ENCODE measurements at places on chromosomes 3 and 15.

DNA sequence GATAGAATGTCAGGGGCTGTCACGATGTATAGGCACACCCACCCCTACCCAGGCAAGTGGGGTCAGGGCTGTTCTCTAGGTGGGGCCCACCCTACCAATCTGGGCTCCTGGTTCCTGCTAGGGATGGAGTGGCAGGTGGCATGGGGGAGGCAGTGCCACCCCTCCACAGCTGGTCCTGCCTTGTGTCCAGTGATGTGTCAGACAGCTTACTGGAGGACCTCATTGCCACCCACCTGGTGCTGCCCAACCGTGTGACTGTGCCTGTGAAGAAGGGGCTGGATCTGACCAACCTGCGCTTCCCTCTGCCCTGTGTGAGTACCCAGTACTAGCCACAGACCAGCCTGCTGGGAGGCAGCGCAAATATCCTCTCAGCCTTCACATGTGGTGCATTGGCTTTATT lies 27.5 kb downstream of the ESYT3 start:
- no peak for DNase-seq

- peak; percentile 73 for DNase-seq
These were observed 51.0 kb upstream of the SPSB4 start for GRCh38 chr3:141000027-141000663.

GRCh38 chr3:50380405-50381085 lies 21.2 kb upstream of the TMEM115 start:
- no peak for DNase-seq

- DNase-seq: peak; percentile 49
These were observed 104.9 kb upstream of the ASB14 start for GRCh38 chr3:57397175-57398026.

GRCh38 chr15:63826528-63826927 lies 7.2 kb downstream of the HERC1 start:
- DNase-seq: no peak

DNA sequence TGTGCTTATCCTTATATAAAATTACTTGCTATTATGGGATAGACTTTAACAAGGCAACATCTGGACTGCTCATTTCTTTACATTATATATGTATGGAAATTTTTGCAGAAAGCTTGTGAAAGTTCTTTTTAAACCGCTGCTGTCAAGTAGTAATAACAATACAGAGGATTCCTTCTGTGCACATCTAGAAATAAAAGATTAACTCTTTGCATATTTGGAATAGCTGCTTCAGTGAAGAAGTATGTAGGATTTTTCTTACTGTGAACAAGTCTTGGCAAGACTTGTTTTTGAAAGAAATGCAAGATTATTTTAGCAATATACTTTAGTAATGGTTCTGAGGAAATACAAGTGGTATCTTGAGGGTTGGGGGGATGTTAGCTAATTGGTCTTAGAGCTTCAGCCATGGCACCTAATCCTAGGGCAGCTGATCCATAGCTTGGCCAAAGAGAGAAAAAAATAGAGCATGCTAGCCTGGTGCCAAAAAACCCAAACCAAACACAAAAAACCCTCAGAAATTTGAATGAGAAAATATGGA lies 4.3 kb downstream of the PRKCI start:
- DNase-seq: no peak

GRCh38 chr3:16825617-16826204 lies 59.0 kb upstream of the PLCL2 start:
- DNase-seq: no peak

DNA sequence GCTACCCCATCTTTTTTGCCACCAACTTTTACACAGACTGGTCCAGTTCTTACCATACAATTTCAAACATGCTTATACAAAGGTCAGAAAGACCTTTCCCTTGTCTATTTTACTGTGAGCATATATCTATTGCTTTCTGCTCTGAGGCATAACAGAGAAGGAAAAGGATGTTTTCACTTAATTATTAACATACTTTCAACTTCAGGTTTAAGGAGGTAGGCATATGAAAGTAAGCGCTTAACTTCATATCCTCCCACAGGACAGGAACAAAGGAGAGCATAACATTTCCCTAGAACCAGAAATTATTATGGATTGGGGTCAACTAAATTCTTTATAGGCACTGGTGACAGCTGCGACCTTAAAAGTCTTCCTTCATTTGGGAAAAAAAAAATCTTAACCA lies 1.1 kb downstream of the MYEF2 start:
- DNase-seq: no peak

- DNase-seq: no peak
These were observed 46.7 kb downstream of the IGF2BP2 start for GRCh38 chr3:185778094-185778493.

- DNase-seq: no peak
These were observed 2.5 kb downstream of the EEFSEC start for GRCh38 chr3:128155616-128156360.

GRCh38 chr3:183265157-183265642 lies 12.1 kb downstream of the B3GNT5 start:
- no peak for DNase-seq

DNA sequence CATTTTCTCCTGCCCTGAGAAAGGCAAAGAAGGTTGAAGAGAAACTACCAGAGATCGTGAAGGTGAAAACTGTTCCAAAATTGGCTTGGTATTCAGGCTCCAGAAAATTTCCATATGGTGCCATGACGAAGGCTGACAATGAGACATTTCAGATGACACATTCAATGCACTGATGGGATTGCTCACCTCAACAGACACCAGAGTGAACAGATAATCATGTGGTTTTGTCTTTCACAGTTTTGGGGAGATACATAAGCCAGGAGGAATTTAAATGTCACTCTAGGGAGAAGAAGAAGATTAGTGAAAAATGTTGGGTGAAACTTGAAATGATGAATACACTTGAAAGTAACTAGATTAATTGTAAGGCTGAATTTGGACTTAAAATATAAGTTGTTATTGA lies 339.7 kb upstream of the EPHA3 start:
- DNase-seq: no peak

DNA sequence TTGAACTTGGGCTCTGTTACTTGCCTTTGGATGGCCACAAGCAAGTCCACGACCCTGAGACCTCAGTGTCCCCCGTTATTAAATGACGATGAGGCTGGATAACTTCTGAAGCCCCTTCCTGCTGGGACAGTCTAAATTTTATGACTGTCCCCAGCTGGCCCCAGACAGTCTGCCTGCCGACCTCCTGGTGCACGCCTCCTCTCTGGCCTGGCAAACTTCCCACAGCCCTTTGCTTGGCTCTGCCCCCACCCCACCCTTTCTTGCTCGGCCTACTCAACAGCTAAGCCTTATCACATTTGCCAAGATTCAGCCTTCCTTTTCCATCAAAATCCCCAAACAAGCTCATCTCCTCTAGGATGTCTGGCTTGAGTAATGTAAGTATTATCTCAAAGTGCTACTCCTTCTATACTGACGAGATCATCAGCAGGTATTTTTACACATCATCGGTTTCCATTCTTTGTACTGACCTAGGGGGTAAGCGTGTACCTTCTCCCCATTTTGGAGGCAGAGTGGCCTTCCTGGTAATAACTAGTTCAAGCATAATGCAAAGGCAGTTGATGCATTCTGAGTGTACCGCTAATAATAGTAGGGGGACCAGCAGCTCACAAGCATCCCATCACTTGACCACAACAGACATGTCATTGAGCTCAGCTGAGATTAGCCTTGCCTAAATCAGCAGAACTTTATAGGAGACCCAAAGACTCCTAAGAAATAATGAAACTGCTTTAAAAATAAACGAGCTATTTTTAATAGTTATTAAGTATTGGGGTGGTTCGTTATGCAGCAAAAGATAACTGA lies 120.8 kb upstream of the HACD2 start:
- no peak for DNase-seq

GRCh38 chr3:15601046-15601398 lies 347 bp downstream of the HACL1 start:
- DNase-seq: peak; percentile 6

- DNase-seq: no peak
These were observed 1771.9 kb downstream of the SI start for GRCh38 chr3:163306405-163306804.

GRCh38 chr15:79164465-79164864 lies 73.9 kb upstream of the RASGRF1 start:
- DNase-seq: no peak

DNA sequence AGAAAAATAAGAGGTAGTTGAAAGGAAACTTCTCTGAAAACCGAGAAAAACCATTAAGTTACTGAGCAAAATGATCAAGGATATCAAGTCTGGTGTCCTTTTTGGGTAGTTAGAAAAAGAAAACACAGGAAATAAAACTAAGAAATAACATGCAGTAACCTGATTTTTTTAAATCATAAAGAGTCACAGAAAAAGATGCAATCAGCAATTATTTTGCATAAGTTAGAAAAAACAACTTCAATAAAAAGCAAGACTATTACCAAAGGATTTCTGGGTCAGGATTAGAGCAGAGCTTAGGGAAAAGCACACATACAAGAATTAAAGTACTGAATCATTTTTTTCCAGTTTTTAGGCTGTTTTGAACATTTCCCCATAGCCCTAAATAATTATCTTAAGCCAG lies 28.5 kb upstream of the ANO10 start:
- DNase-seq: no peak

DNA sequence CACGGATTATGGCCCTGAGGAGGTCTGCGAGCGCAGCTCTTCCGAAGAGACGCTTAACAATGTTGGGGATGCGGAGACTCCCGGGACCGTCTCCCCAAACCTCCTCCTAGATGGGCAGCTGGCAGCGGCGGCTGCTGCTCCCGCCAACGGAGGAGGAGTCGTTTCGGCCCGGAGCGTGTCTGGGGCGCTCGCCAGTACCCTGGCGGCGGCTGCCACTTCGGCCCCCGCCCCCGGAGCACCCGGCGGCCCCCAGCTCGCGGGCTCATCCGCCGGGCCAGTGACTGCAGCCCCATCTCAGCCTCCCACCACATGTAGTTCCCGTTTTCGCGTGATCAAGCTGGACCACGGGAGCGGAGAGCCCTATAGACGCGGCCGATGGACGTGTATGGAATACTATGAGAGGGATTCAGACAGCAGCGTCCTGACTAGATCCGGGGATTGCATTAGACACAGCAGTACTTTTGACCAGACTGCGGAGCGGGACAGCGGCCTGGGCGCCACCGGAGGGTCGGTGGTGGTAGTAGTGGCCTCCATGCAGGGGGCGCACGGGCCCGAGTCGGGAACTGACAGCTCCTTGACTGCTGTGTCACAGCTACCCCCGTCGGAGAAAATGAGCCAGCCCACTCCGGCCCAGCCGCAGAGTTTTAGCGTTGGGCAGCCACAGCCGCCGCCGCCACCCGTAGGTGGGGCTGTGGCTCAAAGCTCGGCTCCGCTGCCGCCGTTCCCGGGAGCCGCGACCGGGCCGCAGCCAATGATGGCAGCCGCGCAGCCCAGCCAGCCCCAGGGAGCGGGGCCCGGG lies 1.6 kb downstream of the TSC22D2 start:
- DNase-seq: peak; percentile 35

GRCh38 chr3:161310649-161311423 lies 60.5 kb downstream of the SPTSSB start:
- no peak for DNase-seq

- DNase-seq: no peak
These were observed 288.1 kb upstream of the NECTIN3 start for GRCh38 chr3:110783541-110783940.

GRCh38 chr3:30222441-30222840 lies 384.0 kb upstream of the TGFBR2 start:
- no peak for DNase-seq

DNA sequence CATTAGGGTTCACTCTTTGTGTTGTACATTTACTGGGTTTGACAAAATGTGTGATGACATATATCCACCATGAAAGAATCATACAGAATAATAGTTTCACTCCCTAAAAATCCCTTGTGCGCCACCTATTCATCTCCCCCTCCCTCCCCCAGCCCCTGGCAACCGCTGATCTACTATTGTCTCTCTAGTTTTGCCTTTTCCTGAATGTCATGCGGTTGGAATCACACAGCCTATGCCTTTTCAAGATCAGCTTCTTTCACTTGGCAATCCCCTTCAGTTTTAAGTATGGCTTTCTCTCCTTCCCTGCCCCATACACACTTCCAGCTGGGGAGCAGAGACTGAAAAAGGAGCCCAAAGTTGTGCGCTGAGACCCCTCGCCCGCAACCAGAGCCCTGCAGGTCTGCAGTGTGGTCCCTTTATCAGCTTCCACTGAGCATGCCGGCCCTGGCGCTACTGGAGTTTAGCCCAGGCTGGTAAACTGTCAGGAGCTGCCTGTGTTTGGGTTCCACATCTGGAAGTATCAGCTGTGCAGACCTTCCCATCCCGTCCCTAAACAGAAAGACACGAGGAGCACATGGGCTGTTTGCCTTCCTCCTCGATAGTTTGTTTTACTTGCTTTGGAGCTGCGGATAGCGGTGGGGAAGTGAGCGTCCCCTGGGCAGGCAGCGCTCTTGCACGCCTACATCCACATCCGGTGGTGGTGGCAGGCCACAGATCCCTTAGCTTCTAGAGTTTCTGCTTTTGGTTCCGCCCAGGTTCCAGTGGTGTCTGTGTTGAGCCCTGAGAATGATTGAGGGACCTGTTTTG lies 12.3 kb downstream of the BOC start:
- DNase-seq: no peak

DNA sequence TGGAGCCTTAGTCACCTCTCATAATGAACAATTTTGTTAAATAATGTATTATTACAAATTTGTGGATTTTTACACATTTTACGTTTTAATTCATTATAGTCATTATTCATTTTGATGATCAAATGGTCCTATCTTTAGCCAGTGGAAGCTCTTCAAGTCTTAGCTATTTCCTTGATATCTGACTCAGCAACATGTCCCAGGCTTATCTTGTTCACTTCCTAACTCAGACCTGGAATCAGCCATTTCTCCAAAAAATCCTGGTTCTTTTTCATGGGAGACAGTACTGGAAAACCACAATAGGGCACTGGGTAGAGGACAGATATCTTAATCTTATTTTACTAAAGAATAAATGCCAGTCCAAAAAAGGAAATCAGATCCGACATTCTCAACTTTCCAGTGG lies 56.4 kb downstream of the RYK start:
- no peak for DNase-seq

DNA sequence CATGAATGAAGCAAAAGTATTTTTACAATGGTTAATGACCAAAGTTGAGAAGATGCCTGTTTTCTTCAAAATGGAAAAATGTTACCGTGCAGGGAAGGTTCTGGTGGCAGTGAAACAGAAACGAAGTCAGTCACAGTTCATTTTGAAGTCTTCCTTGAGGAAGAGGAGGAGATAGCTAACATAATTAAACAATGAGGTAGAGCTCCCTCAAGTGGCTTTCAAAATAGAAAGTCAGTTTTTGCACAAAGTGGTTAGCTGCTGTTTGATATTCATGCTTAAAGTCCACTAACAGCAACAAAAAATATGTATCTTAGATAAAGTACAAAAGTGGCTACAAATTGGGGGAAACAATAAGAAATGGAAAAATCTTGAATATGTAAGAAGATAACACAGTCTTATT lies 87.3 kb downstream of the TFG start:
- peak; percentile 16 for DNase-seq

All from H4 (cell line).